ENCODE measurements at places on chromosomes 7 and 10. TPM values are rescaled to one million over a fixed set of nuclear protein-coding genes. Genes with fewer than 3 reads are reported as not detected.

DNA sequence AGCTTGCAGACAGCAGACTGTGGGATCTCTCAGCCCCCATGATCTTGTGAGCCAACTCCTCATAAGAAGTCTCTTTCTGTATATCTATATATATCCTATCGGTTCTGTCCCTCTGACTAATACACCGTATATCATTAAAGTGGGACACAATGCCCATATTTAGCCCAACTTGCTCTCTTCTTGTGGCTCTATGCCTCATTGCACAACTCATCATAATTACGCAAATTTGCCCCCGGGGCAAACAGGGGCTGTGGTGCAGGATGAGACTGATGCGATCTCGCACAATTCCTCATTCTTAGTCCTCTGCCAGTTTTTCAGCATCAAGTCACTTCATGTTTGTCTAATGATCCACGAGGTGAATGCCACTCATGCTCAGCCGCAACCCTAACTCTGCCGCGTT lies 183.2 kb downstream of the PRPF18 start:
- no peak overlapping the region for H3K27ac ChIP-seq
- no peaks in the 10 kb centered on the region for H3K27me3 ChIP-seq

GRCh38 chr7:128172963-128173362 lies 68.1 kb upstream of the LEP start:
- H3K27ac ChIP-seq: no peak overlapping the region
- H3K4me3 ChIP-seq: no peak overlapping the region
- peaks cover 7% of the 10 kb centered on the region for H3K4me1 ChIP-seq
- H3K27me3 ChIP-seq: peaks cover 16% of the 10 kb centered on the region

DNA sequence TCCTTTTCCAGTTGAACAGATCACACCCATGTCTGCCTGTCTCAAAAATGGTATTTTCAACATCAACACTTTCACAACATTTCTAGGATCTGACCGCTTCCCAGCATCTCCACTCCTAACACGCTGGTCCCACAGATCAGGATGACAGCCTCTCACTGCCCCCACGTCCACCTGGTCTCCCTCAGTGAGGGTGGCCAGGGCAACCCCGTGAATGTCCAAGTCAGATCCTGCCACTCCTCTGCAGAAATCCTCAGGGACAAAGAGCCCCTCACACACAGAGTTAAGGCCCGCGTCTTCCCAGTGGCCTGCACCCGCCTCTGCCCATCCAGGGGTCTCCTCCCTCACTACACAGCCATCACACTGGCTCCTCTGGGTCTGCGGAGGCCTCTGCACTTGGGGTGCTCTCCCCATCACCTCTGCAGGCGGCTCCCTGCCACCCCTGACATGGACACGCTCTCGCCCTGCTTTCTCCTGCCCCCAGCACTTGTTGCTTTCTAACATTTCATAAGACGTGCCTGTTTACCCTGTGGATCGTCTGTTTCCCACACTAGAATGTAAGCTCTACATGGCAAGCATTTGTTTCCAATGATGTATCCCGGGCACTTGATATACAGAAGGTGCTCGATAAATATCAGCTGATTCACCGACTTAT lies 20.0 kb downstream of the GNA12 start:
- peaks cover 52% of the 10 kb centered on the region for H3K4me1 ChIP-seq
- H3K4me3 ChIP-seq: no peak overlapping the region
- 0 out of 2 replicates have a peak, but pooled peaks cover 5% of the 10 kb centered on the region for H3K36me3 ChIP-seq
- no peak for DNase-seq

C10orf67 gene
- total RNA-seq: 1.3 TPM
